ENCODE measurements at places on chromosomes 7 and 10. TPM values are rescaled to one million over a fixed set of nuclear protein-coding genes. Genes with fewer than 3 reads are reported as not detected.

GRCh38 chr7:33644489-33644888 is 260.9 kb upstream of the BMPER start:
- H3K4me1 ChIP-seq = peaks cover 4% of the 10 kb centered on the region
- H3K27me3 ChIP-seq = no peaks in the 10 kb centered on the region
- H3K4me3 ChIP-seq = no peak overlapping the region
- H3K36me3 ChIP-seq = no peaks in the 10 kb centered on the region
- DNase-seq = no peak

- no peak overlapping the region for H3K27ac ChIP-seq
- no peak overlapping the region for H3K4me3 ChIP-seq
- H3K27me3 ChIP-seq = peaks cover 9% of the 10 kb centered on the region
- H3K36me3 ChIP-seq = no peaks in the 10 kb centered on the region
Observed at GRCh38 chr10:29386342-29386999, 97.6 kb downstream of the LYZL1 start.

DNA sequence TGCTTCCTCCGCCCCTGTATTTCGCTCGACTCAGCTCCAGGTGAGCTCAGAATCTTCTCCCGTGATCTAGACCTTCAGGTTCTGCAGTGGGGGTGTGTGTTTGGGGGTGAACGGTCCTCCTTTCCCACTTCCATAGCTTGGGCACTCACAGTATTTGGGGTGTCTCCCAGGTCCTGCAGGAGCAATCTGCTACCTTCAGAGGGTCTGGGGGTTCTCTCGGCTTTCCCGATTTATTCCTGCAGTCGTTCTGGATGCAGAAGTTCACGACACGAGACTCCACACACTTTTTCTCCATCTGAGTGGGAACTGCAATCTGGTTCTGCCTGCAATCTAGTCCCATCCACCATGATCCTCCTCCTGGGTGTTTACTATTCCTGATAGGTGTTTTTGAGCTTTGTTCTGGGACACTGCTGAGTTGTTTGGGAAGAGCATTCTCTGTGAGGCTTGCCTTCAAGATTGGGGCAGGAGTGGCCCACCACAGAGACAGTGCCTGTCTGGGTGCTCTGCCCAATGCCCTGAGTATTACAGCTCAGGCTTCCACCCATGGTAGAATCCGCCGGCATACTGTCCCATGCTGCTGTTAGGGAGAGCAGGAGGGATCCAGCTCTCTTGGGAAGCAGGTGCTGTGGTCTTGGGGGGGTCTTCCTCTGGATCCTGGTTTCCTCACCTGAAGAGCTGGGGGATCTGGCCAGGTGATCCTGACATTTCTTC is 29.8 kb downstream of the JAKMIP3 start:
- no peak overlapping the region for H3K27ac ChIP-seq
- H3K4me3 ChIP-seq = no peak overlapping the region
- H3K4me1 ChIP-seq = no peaks in the 10 kb centered on the region
- H3K27me3 ChIP-seq = peaks cover 43% of the 10 kb centered on the region

DNA sequence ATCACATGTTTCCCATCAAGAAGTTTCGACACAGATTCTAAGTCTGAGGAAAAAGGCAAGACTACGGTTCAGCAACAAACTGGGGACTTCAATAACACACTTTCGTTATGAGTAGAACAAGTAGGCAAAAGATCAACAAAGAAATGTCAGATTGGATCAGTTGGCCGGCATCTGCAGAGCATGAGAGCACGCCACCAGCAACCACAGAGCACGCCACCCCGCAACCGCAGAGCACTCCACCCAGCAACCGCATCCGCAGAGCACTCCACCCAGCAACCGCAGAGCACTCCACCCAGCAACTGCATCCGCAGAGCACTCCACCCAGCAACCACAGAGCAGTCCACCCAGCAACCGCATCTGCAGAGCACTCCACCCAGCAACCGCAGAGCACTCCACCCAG is 89.7 kb upstream of the FAM20C start:
- peak; percentile 57 for DNase-seq
- no peak overlapping the region for H3K27ac ChIP-seq
- no peak overlapping the region for H3K4me3 ChIP-seq
- H3K36me3 ChIP-seq = no peaks in the 10 kb centered on the region
- H3K27me3 ChIP-seq = no peaks in the 10 kb centered on the region

- H3K4me3 ChIP-seq = no peak overlapping the region
- no peaks in the 10 kb centered on the region for H3K4me1 ChIP-seq
- H3K27me3 ChIP-seq = no peaks in the 10 kb centered on the region
- no peaks in the 10 kb centered on the region for H3K36me3 ChIP-seq
- no peak overlapping the region for H3K27ac ChIP-seq
- no peak for DNase-seq
Observed at GRCh38 chr10:13483951-13484350, 44.9 kb downstream of the BEND7 start.

OLAH gene
- total RNA-seq = 0.13 TPM
